ENCODE measurements at places on chromosomes 7 and 10.

- no peak for DNase-seq
Measured at GRCh38 chr7:94135180-94135579, 131.0 kb upstream of the BET1 start.

GRCh38 chr7:104367926-104368325 is 39.5 kb downstream of the LHFPL3 start:
- DNase-seq, result no peak

- DNase-seq, result no peak
Measured at GRCh38 chr7:105153531-105153930, 139.5 kb downstream of the KMT2E start.

- DNase-seq, result no peak
Measured at GRCh38 chr10:61764486-61764885, 101.8 kb downstream of the CABCOCO1 start.

DNA sequence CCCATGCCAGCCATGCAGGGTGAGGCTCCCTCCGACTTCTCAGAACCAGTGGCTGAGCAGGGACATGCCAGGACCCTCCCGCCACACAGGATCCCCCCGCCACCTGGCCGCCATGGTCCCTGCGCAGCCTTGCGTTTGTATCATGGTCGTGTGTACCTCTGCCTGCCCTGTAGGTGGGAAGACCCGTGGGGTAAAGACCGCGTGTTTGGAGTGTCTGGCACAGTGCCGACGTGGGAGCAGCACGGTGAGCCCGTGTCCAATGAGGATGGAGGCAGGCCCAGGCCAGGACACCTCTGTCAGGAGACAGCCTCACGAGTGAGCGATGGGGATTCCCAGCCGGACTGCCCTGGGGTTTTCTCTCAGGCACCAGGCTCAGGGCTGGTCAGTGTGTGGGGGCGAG is 31.9 kb downstream of the NKX6-2 start:
- no peak for DNase-seq

- no peak for DNase-seq
Measured at GRCh38 chr7:22694597-22695207, 32.3 kb upstream of the IL6 start.

DNA sequence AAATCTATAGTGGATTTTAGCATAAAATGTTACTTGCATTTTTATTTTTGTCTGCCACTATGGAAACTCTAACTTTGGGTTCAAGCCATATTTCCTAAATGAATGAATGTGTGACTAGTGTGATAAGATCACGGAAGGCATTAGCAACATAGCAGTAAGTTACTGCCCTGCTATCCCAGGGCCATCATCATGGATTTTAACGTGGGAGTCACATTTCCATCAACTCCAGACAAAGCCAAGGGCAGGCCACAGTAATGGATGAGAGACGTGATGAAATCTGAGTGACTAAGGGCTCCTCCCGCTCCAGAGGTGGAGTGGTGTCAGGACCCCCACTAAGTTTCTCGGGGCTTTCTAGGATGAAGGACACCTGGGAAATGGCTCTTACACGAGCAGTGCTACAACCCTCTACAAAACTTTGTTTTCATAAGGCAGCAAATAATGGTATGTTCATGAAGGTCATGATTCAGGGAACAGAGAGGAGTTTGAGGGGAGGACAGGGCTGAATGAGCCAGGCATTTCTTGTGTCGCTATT is 34.3 kb downstream of the C10orf120 start:
- DNase-seq, result no peak

DNA sequence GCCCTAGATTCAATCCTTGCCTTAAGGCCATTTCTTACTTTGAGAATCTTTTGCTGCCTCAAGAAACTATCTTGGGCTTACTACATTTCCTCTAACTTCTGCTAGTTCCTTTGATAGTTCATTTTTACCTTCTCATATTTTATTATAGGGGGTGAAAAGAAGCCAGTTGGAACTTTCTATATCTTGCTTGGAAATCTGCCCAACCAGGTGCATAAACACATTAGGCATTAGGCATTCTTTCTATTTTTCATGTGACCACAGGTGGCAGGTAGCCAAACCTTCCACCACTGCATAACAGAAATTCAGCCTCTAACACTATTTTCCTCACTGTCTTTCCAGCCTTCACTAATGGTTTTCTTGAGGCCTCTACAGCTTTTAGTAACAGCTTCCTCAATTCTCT is 300.0 kb upstream of the SP8 start:
- no peak for DNase-seq

DNA sequence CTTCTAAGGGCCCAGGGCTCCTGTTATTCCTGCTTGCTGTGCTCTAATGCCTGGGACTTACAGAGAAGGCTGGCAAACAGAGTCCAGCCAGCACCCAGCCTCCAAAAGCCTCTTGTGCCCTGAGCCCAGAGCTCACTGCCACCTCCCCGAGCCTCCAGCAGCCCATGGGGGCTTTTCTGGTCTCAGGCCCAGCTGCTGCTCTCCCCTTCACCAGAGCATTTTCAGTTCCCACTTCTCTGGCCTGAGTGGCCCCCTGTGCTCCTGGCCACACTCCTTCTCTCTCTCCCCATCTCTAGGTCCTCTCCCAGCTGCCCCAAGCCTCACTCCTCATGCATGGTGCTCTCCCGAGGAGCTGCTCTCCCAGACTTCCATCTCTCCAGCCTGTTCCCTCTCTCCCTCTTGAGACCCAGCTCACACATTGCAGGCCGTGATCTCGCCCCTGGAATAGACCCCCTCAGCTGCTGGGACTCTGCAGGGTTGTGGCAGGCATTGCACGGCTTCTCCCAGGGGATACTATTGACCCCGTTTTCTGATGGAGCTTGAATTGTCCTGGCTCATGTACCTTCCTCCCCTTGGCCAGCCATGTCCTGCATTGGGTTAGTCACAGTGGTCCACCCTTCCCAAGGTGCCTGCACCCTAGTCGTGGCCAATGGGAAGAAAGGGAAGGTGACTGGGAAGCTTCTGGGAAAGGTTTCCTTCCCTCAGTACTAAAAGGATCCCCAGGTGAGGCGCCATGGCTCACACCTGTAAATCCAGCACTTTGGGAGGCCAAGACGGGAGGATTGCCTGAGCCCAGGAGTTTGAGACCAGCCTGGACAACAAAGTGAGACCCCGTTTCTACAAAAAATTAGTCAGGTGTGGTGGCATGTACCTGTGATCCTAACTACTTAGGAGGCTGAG is 9.0 kb upstream of the RASSF4 start:
- no peak for DNase-seq

GRCh38 chr7:136870866-136871487 is 2.5 kb downstream of the CHRM2 start:
- DNase-seq, result no peak

DNA sequence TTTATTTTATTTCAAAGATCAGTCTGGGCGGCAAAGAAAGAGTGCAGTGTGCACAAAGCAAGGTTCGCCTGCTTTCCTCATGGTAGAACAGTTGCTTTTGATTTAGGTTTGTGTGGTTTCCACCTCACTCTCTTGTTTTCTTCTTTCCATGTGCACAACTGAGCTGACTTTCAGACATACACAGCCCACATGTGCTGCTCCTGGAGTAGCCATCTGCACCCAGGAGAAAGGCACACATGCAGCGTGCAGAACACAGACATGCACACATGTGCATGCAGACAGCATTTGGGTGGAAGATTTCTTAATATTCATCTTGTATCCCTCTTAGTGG is 302.1 kb downstream of the FZD1 start:
- no peak for DNase-seq

- no peak for DNase-seq
Measured at GRCh38 chr10:127310923-127311322, 114.5 kb upstream of the INSYN2A start.

DNA sequence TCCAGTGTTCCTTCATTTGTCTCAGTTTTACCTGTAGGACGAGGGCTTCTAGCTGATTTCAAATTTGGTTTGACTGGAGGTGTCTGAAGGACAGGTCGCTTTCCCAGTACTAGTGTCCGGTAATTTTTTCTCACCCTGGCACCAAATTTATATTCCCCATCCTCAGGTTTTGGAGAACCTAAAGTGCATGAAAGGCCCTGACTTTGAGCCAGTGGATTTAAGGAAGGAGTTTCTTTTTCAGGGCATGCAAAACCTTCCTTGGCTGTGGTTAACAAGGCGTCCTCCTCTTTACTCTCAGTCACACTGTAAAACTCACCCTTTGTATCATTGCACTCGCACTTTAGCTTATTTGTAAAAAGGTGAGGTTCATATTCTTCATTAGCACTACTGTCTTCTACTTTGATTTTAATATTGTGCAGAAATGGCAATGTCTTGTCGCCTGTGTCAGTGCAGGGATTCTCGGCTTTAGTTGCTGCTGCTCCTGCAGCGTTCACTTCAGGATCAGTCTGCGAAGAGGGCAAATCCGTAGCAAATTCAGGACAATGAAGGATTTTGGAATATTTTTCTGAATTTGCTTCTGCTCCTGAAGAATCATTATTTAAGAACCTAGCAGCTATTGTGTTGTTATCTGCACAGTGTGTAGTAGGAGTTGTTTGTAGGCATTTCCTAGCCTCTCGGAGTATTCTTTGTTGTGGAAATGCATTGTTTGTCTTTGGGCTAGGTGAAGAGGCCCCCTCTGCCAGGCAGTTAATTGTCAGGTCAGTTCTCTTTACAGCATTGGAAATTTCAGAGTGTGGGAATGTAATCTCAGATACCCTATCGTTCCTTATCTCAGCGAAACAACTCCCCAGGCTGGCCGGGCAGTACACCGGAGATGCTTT is 9.9 kb downstream of the SKIDA1 start:
- no peak for DNase-seq

GRCh38 chr7:141342621-141343408 is 208.4 kb upstream of the AGK start:
- DNase-seq, result no peak

GRCh38 chr10:132551808-132552130 is 14.2 kb downstream of the INPP5A start:
- no peak for DNase-seq

- no peak for DNase-seq
Measured at GRCh38 chr7:34070511-34071323, 165.4 kb downstream of the BMPER start.

- no peak for DNase-seq
Measured at GRCh38 chr7:156151658-156152057, 339.4 kb upstream of the SHH start.

GRCh38 chr7:104142147-104142546 is 65.7 kb downstream of the ORC5 start:
- no peak for DNase-seq

DNA sequence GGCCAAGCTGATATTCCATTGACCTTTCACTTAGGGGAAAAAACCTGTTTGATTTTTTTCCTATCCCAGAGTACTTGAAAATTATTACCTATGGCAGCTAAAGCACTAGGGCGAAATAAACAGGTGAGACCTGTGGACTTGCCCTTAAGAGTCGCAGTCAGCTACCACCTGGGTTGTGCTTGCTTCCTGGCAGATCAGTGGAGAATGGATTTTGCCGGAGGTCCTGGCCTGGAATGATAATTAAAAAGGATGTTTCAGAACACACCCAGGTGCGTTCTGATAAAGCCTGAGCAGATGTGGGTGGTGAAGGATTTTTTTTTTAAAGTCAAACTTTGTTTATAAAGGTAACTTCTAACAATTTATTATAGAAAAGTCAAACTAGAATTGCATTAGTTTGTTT is 59.1 kb downstream of the AUTS2 start:
- DNase-seq, result no peak

DNA sequence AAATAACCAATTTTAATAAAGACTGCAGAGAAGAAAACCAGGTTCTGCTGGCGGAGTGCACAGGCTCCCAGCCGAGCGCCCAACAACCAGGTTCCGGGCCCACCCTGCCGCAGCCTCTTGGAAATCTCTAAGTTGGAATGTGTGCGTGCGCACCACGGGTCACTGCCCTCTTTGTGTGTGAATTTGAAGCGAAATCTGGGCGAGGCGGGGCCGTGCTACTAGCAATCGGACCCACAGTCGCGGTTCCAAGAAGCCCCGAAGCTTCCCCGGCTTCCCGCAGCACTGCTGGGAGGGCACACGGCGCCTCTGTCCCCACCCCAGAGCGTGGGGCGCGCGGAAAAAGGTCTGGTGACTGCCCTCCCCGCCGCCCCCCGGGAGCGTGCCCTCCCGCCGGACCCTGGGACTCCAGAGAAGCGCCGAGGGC is 666 bp upstream of the MAP3K8 start:
- DNase-seq, result peak; percentile 53

DNA sequence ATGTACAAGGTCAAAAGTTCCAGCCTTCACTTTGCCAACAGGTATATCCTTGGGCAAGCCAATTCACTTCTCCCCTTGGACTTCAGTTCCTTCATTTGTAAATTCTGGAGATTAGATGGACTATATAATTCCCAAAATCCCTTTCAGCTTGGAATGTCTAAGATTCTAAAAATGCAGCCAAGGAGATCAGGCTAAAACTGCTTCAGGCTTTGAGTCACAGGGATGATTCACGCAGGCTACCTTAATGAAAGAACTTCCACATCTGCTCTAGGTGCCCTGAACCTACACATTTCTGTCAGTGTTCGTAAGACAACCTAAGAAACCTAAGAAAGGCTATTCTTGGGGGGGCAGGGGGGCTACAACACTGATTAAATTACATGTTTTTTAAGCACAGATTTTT is 7.1 kb downstream of the CPVL start:
- DNase-seq, result peak; percentile 92

DNA sequence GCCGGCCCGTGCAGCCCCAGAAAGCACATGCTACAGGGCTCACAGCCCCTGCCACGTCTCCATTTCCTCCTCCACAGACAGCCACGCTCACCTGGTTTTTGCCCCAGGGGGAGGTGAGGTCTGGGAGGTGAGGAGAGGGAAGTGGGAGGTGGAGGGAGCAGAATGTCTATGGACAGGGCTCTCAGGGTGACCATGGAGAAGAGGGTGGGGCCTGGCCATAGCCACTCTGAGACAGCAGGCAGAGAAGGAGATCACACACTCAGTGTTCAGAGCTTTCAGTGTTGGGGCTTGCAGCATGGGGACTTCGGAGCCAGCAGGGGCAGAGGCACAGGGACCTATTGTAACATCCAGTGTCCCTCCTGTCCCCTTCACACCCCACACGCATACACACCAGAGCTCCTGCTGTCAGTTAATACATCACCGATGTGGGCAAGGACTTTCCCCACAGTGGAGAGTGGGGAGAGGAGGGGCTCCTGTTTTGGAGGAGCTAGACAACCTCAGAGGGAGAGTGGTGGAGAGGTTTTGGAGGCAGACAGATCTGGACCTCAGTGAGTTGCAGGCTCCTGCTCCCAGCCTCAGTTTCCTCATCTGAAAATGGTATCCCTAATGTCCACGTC is 14.4 kb downstream of the WDFY4 start:
- DNase-seq, result no peak

DNA sequence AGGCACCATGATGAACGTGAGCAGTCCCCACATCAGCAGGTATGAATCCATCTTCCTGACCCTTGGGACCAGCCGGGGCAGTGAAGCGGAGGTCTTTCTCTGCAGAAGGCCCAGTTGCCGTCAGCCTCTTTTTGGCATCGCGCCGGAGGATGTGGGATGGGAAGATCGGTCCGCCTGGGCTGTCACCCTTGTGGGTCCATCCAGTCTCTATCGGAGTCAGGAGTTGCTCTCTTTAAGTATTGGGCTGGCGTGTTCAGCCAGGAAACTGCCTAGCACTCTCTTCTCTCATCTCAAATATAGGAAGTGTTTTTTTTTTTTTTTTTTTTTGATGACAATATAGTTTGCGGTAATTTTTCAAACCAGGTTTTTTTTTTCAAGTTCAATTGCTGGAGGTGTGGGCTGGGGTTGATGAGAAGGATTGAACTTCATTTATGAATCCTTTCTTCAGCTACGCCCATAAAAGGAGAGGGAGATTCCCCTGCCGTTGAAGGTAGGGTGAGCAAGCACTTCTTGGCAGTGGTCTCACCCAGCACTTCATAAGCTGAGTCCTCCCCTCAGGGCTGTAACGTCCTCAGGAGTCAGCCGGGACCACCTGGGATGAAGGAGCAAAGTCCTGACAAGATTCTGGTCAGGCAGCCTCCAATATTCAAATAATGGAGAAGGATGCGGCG is at the start of gene IL2RA:
IL2RA (minus strand) TSS at position 267 of the 671 bp plus-strand sequence; CDS start at position 51, 216 bp downstream.
- DNase-seq, result no peak

- DNase-seq, result no peak
Measured at GRCh38 chr7:14233868-14234369, 244.5 kb upstream of the ETV1 start.
